Spleen (tissue), 13 donors: ENCODE measurements at places on chromosomes 5 and 9.

DNA sequence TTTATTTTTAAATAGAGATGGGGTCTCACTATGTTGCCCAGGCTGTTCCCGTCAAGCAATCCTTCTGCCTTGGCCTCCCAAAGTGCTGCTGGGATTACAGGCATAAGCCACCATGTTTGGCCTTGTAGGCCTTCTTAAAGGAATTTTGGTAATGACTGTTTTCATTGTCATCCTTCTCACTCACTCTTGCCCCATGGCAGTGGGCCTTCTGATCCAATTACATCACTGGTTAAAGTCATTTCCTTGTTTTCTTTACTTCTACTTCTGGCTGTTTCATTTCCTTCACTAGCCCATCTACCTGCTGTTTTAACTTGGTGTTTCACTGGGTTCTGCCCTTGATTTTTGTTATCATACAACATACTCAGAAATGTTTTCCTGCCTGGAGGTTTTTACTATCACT, 20.1 kb upstream of the NIM1K start:
- no peak for DNase-seq

GRCh38 chr5:159031513-159031912, 68.2 kb downstream of the EBF1 start:
- DNase-seq = no peak

DNA sequence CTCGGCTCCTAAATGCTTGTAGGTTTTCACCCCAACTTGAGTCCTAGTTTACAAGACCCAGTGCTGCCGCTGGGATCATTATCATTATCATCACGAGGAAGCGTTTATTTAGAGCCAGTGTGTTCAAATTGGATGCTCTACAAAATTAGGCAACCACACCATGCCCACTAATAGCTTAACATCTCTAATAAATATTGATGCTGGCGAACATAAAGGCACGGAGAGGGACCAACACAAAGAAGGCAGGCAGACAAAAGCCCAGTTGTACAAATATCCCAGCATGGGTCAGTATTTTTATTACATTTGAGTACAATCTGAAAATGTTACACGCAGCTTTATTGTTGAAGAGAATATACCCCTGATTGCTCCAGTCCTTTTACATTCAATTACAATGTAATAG, 4.7 kb downstream of the CFAP77 start:
- no peak for DNase-seq

DNA sequence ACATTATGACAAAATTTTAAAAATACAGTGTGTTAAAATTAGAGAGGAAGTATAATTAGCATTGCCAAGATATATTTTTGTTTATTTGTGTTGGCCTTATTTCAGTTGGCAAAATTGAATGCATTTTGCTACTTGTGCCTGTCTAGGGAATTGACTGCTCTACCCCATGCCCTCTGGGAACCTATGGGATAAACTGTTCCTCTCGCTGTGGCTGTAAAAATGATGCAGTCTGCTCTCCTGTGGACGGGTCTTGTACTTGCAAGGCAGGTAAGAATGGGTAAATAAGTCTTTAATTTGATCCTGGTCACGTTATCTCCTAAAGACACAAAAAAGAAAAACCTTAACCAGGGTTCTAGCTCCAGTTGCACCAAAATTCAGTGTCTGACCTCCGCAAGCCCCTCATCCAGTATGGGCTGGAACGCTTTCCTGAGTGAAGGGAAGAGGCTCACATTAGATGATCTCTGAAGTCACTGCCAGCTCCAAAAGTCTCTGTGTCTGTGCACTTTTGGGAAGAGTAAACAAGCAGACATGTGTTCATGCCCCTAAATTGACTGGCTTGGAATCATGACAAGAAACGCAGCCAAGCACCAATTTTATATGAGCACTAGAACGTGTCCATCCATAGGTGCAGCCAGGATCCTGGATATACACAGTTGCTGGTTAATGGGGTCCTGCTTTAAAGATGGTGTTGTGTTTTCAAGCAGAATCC, 98.3 kb upstream of the PRRC1 start:
- DNase-seq = no peak

DNA sequence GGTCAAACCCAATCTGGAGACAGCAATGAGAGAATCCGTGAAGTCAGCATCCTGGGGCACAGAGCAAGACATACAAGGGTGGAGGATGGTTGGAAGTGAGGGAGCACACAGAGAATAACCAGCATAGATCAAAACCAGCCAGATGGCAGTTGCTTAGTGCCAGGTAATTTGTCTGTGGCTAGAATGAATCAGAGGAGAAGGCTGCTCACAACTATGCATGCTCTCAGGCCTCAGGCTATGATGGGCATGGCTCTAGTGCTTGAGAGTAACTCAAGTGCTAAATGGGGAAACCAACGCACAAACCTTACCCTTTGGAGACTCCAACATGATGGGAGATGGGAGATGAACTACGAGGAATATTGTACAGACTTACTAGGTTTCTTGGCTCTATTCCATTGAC, 160.8 kb downstream of the DMRT2 start:
- no peak for DNase-seq

- DNase-seq = no peak
These were observed 297.0 kb upstream of the CLINT1 start for GRCh38 chr5:158155811-158156505.

GRCh38 chr5:213803-214395, 4.1 kb downstream of the CCDC127 start:
- DNase-seq = no peak

GRCh38 chr5:10064546-10065195, 185.0 kb downstream of the ATPSCKMT start:
- DNase-seq = no peak

DNA sequence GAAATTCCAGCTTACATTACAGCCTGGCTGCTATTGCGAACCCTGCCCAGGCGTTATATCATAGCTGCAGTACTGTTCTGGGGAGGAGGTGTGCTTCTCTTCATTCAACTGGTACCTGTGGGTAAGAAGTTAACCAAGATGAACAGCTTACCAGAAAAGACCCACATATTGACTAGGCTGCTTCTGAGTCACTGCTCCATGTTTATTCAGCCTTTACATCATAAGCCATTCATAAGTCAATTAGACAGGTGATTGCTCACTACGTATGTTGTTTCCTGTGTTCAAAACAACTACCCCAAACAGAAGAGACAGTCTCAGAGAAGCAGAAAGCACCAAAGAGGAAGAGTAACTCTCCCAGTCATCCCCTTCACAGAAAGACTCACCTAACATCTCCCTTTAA, 34.7 kb upstream of the SLC22A5 start:
- DNase-seq = no peak

- no peak for DNase-seq
These were observed 109.8 kb upstream of the EDIL3 start for GRCh38 chr5:84494453-84494852.

- no peak for DNase-seq
These were observed 66.8 kb upstream of the ABL1 start for GRCh38 chr9:130768265-130768664.

DNA sequence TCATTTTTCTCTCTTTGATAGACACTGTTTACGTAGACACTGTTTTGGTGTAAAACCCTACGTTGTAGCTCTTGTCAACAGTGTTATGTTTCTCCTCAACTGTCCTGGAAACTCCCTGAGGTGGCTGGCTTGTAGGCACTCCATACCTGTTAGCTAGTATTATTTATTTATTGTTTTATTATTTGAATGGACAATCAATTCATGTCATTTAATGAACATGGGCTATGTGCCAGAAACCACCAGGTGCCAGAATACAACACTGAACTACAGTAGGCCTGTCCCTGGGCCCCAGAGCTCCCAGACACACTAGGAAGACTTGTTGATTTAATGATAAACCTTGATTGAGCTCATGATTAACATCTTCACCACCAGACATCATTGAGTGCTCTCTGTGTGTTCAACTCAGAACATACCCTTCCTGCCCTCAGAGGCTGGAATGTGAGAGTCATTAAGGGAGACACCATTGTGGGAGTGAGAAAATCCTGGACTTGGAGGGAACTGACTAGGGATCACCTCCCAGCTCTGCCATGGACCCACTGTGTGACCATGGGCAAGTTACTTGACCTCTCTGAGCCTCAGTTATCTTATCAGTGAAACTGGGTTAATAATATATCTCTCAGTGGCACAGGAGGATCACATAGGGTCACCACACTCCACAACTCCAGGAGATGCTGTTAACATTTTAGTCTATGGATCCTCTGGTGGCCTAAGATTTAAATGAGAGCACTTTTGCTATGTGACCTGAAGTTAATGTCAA, 19.2 kb downstream of the IRF1 start:
- DNase-seq = no peak

DNA sequence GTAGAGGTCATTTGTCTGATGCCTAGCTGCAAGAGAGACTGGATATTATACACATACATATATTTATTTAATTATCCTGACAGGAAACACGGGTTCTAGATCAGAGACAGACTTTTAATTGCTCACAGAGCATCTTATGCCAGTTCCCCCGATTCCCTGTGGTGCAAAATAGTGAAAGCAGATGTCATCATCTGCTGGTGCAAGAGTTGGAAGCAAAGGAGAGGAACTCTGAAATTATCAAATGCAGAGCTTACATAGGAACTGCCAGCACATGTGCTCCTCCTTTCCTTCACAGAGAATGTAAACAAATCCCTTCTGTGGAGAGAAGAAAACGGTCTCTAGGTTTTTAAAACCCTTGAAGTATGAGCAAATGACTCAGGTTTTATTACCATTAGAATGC, 69.3 kb downstream of the DTWD2 start:
- no peak for DNase-seq

DNA sequence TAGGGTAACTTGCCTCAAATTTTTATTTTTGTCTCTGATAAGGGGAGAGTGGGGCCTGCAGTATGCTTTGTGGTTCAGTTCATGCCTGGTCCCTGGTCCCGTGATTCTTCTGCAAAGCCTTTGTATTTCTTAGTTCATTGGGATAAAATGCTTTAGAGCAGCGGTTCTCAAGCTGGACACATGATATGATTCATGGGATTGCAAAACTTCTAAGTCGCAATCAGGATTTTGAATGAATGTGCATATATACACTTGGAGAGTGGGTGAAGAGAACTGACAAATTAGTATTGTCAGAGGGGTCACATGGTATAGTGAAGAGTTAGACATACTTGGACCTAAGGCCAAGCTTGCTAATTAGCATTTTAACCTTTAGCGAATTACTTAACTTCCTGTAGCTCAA, 265.4 kb upstream of the KLF9 start:
- no peak for DNase-seq

DNA sequence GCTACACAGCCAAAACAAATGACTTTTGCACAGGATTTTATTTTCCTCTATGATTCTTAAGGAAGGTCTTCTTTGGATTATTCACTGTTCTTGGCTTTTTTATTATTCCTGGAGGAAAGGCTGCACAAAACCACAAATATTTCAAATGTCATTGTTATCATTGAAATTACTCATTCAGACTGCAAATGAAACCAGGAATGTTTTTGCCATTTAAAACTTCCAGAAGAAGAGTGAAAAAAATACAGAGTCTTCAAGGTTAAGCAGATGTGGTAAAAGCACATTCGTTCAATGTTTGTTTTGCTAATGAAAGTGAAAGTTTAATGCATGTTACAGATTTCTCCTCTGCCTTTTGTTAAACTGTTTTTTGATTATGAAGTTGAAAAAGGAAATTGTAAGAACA, 238.2 kb downstream of the TLE4 start:
- DNase-seq = no peak

DNA sequence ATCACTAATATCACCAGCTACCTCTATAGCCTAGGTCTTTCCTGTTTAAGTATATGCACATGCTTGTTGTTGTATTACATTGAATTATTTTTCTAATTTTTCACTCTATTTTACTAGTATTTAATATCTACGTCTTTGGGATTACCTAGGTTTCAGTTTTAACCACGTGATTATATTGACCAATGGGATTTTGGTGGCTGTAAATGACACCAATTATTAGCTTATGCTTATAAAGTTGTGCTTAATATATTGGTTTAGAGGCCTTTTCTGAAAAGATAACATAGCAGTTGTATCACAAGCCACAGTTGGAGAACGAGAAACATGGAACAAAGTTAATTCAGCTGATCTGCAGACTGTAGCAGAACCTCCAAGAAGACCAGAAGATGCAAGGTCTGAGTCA, 104.8 kb upstream of the PRDM9 start:
- no peak for DNase-seq

DNA sequence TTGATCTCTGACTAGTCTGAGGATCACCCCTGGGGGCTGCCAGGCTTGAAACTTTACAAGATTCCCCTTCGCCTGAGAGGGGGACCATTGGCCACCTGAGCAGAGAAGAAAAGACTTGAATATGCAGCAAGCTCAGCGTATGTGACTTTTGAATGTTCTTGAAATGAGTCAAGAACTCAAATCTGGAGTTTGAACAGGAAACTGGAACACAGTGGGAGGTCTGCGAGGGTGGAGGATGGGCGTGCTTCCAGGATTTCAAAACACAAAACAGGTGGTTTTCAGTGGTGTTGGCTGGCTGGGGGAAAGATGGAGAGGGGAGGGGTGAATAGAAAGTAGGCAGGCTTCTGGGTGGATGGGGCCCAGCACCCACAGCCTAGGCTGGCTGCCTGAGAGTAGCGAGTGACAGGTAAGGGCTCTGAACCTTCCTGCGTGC, 40.6 kb downstream of the TMEM174 start:
- no peak for DNase-seq

GRCh38 chr9:118595719-118596305, 773.4 kb downstream of the BRINP1 start:
- DNase-seq = no peak

GRCh38 chr9:72012646-72013045, 47.8 kb downstream of the C9orf57 start:
- no peak for DNase-seq

DNA sequence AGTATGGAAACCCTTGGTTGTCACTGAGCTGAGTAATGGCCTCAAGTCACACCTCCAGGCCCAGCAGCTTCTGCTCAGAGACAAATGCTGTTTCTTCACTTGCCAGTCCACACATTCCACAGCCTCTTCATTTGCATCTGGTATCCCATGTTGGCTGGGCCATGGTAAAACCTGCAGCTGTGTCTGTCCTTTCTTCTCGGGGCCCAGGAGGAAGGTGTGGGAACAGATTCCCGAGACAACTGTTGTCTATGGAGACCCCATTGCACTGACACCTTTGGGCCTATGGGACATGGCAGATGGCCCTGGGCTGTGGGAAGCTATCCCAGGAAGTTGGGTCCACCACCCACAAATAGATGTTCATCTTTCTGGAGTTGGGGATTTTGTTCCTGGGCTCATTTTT, 85.1 kb downstream of the MACROH2A1 start:
- DNase-seq = no peak

GRCh38 chr9:117494401-117495090, 79.7 kb upstream of the ASTN2 start:
- no peak for DNase-seq

DNA sequence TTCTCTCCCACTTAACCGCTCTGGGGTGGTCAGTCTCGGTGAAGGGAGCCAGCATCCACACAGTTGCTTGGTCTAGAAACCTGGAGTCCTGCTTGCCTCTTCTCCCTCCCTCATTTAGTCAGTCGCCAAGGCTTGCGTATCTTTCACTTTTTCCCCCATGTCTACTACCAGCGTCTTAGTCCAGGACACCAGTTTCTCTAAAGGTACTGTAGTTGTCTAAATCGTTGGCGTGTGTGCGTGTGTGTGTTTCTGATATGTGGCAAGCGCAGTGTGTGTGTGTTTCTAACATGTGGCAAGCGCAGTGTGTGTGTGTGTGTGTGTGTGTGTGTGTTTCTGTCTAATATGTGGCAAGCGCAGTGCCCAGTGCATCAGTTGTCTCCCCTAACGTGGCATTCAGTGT, 641 bp downstream of the ATP6V1G1 start:
- no peak for DNase-seq

- DNase-seq = peak; percentile 86
These were observed 92.7 kb downstream of the DAB2IP start for GRCh38 chr9:121744002-121744686.

GRCh38 chr9:136539427-136540421, 6.1 kb downstream of the NOTCH1 start:
- DNase-seq = peak; percentile 99
